Hypothalamus (tissue), 51 donors: ENCODE measurements at places on chromosomes 3 and 15.

GRCh38 chr15:98720031-98720430 lies 71.7 kb downstream of the IGF1R start:
- no peak for DNase-seq

DNA sequence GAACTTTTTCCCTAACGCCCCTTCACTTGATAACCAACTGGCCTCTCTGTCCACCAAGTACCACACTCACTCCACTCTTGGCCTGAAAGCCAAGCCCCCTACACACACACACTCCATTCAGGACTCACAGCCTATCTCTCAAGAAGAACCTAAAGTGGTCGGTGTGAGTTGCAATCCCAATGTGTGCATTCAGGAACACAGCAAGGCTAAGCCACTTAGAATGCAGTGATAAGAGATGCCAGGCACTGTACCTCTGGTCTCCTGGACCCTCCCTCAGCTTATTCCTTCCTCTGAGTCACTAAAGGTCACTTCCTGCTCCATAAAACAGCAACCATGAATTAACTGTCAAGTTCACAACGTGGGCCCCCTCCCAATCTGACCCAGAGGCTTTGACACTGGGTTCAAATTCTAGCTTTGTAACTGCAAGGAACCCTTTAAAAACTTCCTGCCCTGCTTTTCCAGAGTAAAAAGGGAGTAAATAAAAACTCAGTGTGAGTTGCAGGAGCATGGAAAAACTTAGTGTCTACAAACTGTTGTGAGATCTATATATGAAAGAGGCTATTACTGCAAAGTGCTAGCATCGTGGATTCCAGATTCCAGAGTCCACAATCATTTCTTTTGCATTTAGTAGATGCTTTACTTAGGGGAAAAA lies 17.6 kb upstream of the KCNMB3 start:
- no peak for DNase-seq

DNA sequence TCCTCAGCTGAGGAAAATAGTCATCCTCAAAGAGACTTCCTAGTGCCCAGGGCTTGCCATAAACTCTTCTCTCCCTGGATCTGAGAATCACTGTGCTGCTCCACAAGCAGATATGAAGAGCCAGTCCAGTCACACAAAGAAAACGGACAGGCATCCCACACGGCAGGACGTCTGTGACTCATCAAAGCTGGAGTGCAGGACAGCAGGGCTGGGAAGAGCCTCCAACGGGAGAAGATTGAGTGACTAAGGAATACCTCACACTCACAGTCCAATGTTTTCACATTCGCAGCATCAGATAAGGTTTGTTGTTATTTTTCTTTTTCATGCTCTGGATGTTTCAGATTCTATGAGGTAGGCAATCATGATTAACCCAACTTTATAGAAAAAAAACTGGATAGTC lies 57.8 kb downstream of the NEK10 start:
- DNase-seq: no peak

GRCh38 chr3:125055331-125055912 lies 375 bp downstream of the HEG1 start:
- no peak for DNase-seq

- DNase-seq: no peak
These were observed 11.1 kb downstream of the SLC6A6 start for GRCh38 chr3:14413381-14414071.

- DNase-seq: no peak
These were observed 693.0 kb upstream of the CADM2 start for GRCh38 chr3:84265768-84266167.

DNA sequence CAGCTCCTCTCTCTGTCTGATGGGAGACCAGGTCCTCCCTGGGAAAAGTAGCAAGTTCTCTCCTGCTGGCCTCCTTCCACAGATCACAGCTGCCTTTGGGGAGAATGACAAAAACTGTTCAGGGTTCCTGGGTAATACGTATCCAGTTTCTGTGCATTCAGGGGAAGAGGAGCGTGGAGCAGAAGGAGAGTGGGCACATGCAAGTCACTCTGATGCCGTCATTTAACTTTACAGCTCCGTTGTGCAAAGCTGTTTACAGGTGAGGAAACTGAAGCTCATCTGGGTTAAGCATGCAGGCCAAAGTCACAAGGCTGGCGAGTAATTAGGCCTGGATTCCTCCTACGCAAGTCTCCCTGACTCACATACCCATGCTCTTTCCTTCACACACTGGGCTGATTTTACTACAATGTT lies 7.5 kb upstream of the TM4SF1 start:
- no peak for DNase-seq

GRCh38 chr3:50587373-50587772 lies 18.1 kb downstream of the HEMK1 start:
- DNase-seq: no peak

GRCh38 chr3:66453651-66454463 lies 47.0 kb downstream of the LRIG1 start:
- no peak for DNase-seq

GRCh38 chr15:33330931-33331330 lies 20.2 kb downstream of the RYR3 start:
- no peak for DNase-seq

DNA sequence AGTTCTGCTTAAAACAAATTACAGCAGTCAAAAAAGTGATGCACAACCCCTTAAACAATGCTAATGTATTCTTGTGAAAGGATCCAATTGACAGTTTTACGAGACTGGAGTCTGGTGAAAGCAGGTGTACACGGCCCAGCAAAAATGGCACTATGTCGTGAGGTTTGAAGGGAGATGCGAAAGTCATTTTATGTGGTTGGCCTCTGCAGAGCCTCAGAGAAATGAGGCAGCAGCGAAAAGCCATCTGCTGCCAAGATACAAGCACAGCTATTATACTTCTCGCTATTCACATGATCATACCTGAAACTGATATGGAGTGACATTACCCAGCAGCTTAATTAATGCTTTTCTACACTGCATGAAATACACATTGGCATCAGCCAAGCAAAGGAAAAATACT lies 36.4 kb downstream of the MECOM start:
- DNase-seq: no peak

GRCh38 chr3:171186383-171186782 lies 159.9 kb upstream of the SLC2A2 start:
- no peak for DNase-seq

DNA sequence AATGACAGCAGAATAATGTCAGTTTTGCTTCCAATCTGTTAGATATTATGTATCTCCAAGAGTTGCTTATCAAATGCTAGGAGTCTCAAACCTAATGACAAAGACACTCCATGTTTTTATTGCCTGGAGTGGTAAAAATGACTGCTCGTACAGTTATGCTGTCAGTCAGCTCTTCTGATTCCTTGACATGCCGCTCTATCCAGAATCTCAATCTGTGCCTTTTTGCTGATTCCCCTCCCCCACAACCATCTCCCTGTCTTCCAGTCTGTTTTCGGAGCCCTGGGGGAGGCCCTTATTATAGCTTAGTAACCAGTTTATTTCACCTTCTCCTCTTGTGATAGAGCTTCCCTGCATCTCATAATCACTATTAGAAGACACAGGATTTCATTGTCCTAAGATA lies 2.6 kb downstream of the MKRN2 start:
- no peak for DNase-seq

- DNase-seq: no peak
These were observed 699.9 kb upstream of the ZNF385D start for GRCh38 chr3:22450786-22451400.

DNA sequence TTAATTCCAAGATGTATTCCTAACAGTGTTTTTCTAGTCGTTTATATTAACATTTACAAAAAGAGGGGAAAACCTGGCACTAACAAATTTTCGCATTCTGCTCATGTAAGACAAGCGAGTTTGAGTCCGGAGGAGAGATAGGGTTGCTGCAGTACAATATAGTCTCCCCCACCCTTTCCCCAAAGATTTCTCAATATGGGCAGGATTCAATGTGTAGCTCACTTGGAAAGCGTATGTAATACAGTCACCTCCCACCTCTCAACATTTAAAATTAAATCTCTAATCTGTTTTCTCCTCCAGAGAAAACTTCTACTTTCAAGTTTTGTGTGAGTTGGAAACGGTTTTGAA lies 57.9 kb downstream of the CMSS1 start:
- no peak for DNase-seq

- DNase-seq: peak; percentile 57
These were observed 435.6 kb upstream of the ATP10A start for GRCh38 chr15:26298659-26299170.

DNA sequence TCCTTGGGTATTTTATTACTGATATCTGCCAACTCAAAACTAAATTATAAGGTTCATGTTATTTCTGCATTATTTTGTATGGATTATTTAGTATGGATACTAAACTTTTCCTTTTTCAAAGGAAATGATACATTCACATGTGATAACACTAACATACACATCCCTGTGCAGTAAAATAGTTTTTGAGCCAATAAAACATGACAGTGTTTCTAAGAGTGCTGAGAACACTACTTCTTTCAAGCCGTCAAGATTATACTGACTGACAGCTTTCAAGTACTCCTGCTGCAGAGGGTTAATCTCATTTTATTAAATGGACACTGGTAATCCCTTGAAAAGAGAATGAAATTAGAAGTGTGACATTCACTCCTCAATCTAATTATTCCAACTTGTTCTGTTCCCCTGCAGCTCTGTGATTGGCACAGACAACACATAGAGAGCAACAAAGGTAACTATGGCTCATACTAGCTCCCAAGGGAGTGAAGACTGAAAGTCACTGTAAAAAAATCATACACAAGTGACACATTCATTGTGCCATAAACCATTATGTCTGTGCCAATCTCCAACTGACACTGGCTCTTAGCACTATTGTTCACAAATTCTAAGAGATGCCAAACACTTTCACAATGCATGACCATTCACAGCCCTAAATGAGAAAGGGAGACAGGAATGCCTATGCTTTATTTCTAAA lies 468.6 kb downstream of the SHQ1 start:
- DNase-seq: no peak

GRCh38 chr3:178551916-178552321 lies 15.7 kb downstream of the KCNMB2 start:
- DNase-seq: no peak

DNA sequence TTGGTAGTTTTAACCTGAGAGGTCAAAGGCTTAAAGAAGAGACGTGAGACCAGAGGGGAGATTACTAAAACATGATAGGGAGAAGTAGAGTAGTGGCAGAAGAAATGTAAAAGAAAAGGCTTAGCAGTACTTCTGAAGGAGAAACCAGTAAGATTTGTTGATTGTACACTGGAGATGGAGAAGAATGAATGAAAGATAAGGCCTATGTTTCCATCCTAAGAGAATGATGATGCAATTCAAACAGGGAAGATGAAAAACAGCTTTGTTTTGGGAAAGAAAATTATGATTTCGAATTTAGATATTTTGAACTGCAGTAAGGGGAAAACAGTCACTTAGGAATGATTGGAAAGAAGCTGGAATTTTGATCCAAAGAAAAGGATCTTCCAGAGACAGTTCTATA lies 97.4 kb upstream of the PLXND1 start:
- DNase-seq: no peak

DNA sequence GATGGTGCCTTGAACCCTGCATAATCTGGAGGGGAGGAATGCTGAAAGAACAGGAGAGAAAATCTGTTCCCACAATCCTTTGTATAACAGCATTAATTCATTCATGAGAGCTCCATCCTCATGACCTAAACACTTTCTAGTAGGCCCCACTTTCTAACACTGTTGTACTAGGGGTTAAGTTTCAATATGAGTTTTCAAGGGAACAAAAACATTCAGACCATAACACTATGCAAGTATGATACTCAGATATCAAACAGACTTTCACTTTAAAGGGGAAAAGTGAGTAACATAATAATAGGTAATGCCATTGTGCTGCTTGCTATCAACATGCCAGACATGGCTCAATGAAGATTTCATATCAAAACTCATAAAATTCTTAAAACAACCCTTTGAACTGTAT lies 32.4 kb upstream of the PLSCR2 start:
- no peak for DNase-seq

GRCh38 chr15:34049112-34049511 lies 10.1 kb upstream of the AVEN start:
- DNase-seq: no peak

GRCh38 chr3:188272481-188273372 lies 118.8 kb downstream of the LPP start:
- no peak for DNase-seq

DNA sequence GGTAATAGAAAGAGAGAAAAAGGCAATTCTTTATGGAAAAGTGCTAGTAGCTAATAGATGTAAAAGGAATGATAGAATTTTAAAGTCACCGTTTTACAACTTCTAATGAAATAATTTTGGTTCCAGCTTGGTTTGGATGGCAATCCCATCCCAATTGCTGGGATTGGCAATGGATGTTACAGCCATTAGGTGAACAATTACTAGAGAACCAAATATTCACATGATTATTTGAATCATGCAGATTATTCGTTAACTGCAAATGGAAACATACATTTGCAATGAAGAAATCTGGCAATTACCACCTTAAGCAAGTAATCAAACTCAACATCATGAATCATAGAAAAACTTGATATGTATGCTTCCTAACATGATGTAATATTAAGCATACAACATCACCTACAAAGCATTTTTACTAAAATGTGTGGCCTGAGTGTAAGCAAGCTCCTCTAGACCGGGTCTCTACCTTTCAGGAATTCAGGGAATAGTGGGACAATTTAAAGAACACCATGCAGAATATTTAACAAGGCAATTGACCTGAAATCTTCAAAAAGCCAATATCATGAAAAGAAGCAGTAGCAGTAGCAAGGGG lies 26.2 kb upstream of the ANP32A start:
- DNase-seq: no peak

- DNase-seq: no peak
These were observed 26.8 kb downstream of the ARIH2 start for GRCh38 chr3:48945432-48945831.
